ENCODE measurements at places on chromosomes 12 and 14.
A peak's percentile ranks its signal among the peaks of the same experiment; 100 is the strongest.

DNA sequence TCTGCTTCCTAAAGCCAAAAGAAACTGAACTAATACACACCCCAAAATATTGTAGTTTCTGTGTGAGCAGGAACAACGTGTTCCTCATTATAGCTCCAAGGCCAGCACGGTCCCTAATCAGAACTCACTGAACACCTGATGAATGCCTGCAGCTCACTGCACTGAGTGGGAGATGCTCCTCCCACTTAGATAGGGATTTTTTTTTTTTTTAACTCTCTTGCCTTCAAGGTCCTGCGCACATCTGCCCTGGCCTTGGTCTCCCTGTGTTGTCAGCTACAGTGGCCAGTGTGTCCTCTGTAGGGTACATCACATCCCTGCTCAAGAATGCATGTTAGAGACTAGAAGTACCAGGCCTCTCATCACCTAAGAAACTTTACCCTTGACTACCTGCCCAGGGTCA is 44.3 kb upstream of the TMPO start:
- DNase-seq: no peak

DNA sequence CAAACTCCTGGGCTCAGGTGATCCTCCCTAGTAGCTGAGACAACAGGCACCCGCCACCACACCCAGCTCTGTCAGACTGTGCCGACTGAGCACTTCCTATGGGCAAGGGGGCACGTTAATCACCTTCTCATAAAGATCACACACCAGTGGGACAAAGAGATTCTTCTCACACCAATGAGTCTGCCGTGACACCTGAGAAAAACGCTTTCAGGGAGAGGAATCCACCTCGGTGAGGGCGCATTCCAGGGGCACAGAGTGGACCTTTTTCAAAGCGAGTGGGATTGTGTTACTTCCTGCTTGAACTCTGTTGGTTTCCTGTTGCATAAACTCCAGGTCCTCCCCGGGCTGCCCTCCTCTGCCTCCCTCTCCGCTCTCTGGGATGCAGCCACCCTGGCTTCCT is 17.5 kb upstream of the SCARB1 start:
- no peak for DNase-seq

- DNase-seq: peak; percentile 78
Measured at GRCh38 chr12:6827437-6827911, 733 bp upstream of the P3H3 start.

- DNase-seq: no peak
Measured at GRCh38 chr12:50986966-50987737, 34.8 kb downstream of the HIGD1C start.

DNA sequence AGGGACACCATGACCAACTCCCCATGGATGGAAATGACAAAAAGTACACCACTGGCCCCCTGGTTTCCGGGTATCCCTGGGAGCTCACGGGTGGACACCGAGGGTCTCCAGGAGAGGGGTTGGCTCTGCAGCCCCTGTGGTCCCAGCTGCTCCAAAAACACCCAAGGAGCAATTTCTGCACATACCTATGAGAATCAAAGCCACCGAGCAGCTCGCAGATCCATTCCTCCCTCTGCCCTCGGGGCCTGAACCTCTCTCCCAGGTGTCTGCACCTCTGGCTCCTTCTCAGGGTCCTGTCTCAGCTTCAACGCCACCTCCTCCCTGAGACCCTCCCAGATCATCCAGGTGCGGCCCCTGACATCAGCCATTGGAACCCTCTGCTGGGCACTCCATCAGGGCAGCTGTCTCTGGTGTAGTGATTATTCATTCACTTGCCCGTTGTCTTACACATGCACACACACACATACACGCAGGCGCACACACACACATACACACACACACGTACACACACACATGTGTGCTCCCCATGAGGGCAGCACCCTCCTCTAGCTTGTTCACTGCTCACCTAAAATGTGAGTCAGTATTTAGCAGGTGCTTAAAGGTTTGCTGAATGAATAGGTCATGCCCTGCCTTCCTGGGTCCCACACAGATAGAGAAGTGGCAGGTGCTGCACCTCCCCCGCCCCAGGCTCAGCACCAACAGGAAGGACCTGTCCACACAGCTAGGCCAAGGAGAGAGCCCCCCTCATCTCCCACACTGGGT is 5.9 kb downstream of the RIMBP2 start:
- no peak for DNase-seq

Data from NCI-H446 (cell line).